Lower leg skin (tissue), 4 donors: ENCODE measurements at places on chromosomes 4 and X.

- no peak for DNase-seq
Observed at GRCh38 chr4:152479428-152480026, 56.4 kb downstream of the FBXW7 start.

DNA sequence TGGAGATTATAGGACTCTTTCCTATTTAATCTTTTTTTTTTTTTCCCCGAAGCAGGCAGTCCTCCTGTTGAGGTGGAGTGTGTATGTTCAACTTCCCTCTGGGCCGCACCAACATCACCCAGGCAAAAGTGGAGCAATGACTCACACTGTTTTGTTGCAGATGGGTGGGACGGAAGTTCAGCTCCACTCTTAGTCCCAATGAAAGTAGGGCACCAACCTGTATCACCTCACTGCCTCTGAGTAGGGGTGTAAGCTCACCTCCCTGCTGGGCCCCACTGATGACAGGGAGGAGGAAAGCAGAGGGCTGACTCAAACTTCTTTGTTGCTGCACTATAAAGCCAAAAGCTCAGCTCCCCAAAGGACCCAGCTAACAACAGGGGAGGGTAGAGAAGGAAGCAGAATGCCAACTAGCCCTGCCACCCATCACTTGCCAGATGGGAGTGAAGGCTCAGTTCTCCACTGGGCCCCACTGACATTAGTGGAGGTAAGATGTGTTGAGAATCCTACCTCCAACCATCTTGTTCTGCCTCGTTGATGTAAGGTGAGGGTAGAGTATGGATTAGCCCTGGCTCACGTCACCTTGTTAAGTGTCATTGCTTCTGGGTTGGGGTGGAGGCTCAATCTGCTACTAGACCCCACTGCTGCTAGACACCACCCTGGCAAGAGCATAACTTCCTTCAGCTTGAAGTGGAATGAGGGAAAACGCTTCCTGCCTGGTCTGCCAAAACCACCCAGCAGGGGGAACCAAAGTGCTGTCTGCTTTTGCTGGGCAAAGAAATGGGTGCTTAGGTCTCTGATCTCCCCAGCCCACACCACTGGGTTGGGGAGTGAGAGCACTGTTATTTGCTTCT lies 14.1 kb downstream of the RPS6KA3 start:
- DNase-seq, result peak; percentile 91

GRCh38 chr4:94305466-94306225 lies 37.0 kb downstream of the HPGDS start:
- DNase-seq, result no peak

GRCh38 chr4:167079762-167080161 lies 154.5 kb downstream of the SPOCK3 start:
- no peak for DNase-seq

DNA sequence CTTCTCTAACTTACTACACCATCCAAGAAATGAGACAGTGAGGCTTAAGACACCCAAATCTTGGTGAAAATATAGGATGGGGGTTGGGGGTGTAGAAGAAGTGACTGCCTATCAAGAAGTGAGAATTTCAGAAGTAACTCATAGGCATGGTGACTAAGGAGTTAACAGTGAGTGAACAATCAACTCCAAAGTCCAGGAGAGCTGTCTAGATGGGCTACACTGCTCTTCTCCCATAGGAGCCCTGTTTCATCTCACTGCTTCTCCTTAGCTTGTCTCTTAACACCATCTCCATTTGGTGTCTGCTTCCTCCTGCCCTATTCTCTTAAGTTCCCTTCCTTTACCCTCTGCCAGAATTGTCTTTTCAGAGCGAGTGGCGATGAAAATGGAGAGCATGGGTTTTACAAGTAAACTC lies 22.7 kb downstream of the FABP2 start:
- DNase-seq, result no peak

DNA sequence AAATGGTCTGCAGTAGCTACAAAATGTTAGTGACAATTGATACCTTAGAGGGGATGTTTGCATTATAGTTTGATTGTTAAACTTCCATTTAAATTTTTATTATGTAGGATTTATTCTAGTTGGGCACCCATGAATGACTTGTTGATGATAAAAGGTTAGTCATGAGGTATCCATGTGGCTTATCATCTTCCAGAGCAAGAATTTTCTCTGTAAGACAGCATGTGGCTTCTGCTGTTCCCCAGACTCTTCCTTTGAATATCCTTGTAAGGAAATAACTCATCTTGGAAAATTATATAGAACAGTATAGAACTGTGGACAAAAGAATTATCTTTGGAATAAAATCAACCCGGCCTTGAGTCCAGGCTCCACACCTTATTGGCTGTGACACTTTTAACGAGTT lies 40.1 kb upstream of the KLHL8 start:
- no peak for DNase-seq

DNA sequence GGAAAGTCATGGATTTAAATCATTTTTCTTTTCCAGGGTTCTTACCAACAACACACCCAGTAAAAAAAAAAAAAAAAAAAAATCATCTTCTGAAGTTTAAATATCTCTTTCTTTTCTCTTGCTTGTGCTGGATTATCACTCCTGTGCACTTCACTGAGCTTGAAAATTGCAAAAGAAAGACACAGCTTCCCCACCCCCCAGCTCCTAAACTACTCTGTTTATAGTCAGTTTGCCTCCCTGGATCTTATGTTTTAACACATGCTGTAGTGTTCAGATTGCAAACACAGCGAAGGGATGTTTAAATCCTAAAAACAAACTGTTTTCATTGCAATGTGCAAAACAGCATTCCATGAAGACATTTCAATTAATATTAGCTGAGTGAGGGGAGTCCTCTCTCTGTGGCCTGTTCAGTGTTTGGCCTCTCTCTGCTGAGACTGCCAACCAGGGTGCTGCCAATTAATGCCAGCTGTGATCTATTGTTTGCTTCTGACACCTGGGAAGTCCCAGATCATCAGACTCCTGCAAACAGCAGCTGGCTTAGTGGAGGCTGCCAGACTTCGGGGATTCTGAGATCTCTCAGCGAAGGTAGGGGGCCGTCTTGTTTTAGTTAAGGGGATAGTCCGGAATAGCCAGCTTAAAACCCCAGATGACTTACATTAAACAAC lies 171.1 kb upstream of the PITX2 start:
- DNase-seq, result no peak

DNA sequence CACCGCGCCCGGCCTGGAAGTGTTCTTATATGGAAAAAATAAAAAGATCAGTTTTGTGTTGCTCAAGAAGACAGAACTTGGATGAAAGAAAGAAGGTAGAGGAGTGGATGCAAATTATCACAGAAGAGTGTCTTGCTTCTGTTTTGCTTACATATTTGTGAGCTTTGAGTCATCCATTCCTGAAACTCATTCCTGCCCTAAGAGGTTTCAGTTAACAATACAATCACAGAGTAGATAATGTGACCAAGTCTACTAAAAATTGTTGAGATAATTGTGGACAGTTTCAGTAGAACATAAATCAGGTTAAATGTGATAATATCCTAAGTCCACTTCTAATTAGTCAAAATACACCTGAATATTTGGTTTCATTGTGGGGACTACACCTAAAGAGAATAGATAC lies 26.4 kb upstream of the LRCH2 start:
- DNase-seq, result no peak

GRCh38 chr4:72365016-72365415 lies 204.0 kb downstream of the ADAMTS3 start:
- no peak for DNase-seq

GRCh38 chr4:112234952-112235609 lies 3.5 kb downstream of the AP1AR start:
- DNase-seq, result peak; percentile 75

DNA sequence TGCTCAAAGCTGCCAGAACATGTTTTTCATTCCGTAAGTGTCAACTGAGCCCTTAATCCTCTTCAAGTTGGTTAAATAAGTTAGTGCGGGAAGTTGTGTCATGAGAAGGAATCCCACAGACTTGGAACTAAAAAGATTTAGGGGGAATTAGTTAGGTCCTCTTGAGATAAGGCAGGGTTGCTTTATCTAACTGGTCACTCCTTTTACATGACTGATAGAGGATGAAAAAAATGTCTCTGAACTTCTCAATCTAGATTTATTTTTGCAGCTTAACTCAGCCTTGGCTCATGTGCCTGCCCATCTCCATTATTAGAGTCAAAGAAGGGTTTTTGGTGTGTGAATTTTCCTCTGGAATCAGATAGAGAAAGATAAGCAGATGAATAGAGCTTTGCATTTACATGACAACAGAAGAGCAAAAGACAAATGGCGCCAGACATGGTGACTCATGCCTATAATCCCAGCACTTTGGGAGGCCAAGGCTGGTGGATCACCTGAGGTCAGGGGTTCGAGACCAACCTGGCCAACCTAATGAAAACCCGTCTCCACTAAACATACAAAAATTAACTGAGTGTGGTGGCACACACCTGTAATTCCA lies 882.9 kb downstream of the RPA4 start:
- no peak for DNase-seq

DNA sequence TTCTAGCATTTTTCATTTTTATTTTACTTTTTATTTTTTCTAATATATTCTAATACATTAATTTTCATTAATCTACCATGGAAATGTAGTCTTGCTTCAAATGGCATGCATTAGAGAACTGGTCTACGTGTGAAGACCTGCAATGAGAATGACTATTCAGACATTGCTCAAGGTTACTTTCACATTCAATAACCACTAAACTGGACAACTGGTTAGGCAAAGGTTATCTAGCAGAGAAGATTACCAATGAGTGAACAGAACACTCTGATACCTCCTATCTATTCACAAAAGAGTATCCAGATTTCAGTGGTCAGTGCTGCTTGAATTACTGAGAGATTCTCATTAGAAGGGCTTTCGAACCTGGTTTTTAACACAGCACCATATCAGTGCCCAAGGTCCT lies 58.9 kb upstream of the ARHGAP24 start:
- DNase-seq, result no peak

- no peak for DNase-seq
Observed at GRCh38 chr4:18847249-18847890, 825.8 kb upstream of the LCORL start.

- DNase-seq, result no peak
Observed at GRCh38 chr4:105666693-105667092, 41.8 kb downstream of the INTS12 start.

- DNase-seq, result no peak
Observed at GRCh38 chr4:101065935-101066485, 281.3 kb downstream of the PPP3CA start.

DNA sequence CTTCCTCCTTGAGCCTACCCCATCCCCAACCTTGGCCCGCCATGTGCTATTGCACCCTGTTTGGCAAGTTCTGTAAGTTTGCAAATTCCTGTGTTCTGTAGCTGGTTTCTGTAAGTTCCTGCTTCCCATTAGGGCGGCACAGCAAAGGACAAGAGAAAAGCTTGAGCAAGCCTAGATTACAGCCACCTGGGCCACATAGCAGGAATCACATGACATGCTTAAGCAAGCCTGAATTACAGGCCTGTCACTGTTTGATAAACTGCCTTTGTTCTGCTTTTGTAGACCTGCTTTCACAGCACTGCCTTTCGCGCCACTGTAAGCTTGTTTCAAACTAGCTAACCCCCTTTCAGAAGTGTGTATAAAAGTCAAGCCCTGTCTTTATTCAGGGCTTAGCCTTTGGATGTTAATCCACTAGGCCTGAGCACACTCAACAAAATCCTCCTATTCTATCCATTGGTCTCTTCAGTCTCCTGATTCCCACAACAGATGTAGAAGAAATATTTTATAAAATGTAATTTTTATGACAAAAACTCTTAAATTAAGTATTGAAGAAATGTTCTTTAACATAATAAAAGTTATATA lies 906.8 kb upstream of the NDST4 start:
- no peak for DNase-seq

- DNase-seq, result no peak
Observed at GRCh38 chr4:155709918-155710317, 43.3 kb downstream of the GUCY1A1 start.

GRCh38 chr4:151921811-151922210 lies 161.0 kb upstream of the GATB start:
- no peak for DNase-seq

DNA sequence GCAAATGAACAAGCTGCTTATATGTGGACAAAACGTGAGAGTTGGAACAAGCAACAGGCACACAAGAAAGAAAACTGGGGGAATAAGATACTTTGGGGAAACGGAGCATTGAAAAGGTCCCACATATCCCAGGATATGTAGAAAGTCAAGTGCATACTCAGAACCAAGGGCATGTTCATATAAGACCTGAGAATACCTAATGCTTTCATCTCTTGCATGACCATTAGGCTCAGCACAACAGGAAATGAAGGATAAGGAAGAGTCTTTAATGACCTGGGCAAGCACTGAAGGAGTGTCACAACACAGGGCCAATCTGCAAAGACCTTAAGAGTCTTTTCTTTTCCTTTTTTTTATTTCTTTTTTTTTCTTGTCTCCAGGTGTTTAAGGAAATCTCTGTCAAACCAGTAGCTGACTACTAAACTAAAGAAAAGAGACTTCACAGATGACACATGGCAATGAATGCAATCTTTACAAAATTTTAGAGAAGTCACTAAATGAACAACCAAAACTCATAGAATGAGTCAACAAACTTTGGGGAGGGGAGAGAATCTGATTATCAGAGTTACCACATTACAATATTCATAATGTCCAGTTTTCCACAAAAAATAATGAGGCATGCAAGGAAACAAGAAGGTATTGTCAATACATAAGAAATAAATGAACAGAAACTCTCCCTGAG lies 67.9 kb upstream of the STK26 start:
- DNase-seq, result no peak

GRCh38 chrX:13066391-13066790 lies 22.0 kb upstream of the FAM9C start:
- DNase-seq, result no peak

DNA sequence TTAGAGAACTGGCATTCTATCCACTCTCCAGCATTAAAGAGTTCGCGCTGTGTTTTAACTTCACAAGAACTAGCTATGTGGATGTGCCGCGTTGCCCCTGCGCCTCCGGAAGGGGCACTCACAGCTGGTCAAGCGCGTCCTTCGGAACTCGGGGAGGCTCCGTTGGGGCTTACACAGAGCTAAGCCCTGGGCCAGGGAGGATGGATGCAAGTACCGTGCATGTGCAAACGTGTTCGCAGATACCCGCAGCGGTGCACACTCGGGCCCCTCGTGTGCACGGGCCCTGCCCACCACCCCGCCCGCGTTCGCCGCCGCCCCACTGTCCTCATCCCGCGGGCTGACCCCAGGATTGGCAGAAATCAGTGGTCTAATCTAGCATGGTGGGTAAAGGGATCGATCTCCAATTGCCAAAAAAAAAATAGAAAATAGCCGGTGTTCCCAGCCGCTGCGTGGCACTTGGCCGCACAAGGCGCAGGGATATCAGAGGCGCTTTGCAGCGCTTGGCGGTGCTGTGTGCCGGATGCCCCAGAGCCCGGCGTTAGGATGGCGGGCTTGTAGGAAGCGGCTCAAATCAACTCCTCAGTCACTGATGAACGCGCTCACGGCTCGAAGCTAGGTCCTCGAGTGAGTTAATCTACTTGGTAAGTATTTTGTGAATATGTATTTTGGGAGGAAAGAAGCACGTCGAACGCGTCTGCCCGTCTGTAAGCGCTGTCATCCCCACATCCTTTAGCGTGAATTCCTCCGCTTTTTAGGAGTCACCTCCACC lies 989 bp upstream of the PCDH10 start:
- no peak for DNase-seq

- DNase-seq, result no peak
Observed at GRCh38 chrX:118595501-118596042, 100.0 kb downstream of the DOCK11 start.
